NCI-H2081 (cell line): ENCODE measurements at places on chromosomes 3 and 15.

DNA sequence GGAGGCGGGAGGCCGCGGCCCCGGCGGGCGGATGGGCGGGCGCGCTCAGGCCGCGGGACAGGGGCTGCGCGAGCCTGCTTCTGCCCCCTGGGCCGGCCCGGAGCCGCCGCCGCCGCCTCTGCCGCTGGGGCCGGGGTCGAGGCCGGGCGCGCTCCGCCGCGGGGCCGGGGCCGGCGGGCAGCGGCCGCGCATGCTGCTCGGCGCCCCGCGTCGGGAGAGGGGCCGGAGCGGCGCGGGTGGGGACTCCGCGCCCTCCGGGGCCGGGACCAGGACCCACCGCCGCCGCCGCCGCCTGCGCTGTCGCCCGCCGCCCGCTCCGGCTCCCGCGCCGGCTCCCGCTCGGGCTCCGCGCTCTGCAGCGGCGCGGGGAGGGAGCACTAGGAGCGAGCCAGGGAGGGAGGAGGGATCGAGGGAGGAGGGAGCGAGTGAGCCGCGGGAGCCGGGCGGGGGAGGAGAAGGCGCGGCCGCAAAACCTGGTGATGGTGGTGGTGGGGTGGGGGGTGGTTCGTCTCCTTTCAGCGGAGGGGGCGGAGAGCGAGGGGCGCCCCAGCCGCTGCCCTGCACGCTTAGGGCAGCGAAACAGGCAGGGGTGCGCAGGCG lies at the start of gene LINGO1:
TSS of gene LINGO1 (minus strand) at position 379 of the 600 bp plus-strand sequence. CDS start 597 bp downstream, outside the sequence.
- peak; percentile 25 for DNase-seq

- DNase-seq: no peak
Observed at GRCh38 chr3:77304700-77305021, 264.8 kb downstream of the ROBO2 start.

GRCh38 chr3:38271553-38271952 lies 5.9 kb downstream of the SLC22A13 start:
- no peak for DNase-seq

GRCh38 chr15:97189162-97189780 lies 771.2 kb upstream of the ARRDC4 start:
- no peak for DNase-seq

- no peak for DNase-seq
Observed at GRCh38 chr15:70789213-70789612, 25.9 kb upstream of the UACA start.

DNA sequence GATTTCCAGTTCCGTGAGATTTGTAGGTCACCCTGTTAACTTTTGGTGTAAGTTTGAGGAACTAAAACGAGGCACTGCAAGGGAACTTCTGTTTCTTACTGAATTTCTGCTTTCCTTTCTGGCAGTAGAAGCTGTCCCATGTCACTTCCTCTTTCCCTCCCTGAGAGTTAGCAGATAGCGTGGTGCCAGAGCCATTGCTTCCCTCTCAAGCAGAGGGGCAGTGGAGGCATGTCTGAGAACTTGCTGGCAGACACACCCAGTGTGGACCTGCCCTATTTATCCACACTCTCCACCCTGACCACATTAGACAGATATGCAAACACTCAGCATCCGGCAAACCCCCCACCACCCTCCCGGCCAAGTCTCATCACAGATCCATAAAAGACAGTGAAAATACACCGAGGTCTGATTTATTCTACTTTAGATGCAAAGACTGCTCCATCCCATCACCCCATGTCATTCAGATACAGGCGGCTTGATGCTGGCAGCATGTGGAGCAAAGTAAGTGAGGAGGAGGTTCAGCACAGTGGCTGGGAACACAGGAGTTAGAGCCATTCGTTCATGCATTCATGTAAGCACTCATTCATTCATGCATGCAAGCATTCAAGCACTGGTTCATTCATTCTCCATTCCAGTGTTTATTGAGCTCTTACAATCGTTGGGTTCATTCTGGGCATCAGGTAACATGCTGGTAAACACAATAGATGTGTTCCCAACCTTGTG lies 324.7 kb downstream of the SHQ1 start:
- DNase-seq: no peak

- no peak for DNase-seq
Observed at GRCh38 chr3:157112536-157112935, 47.4 kb downstream of the CCNL1 start.

- no peak for DNase-seq
Observed at GRCh38 chr3:5729852-5730251, 542.3 kb downstream of the EDEM1 start.

GRCh38 chr3:133256787-133257483 lies 142.9 kb upstream of the BFSP2 start:
- DNase-seq: no peak

DNA sequence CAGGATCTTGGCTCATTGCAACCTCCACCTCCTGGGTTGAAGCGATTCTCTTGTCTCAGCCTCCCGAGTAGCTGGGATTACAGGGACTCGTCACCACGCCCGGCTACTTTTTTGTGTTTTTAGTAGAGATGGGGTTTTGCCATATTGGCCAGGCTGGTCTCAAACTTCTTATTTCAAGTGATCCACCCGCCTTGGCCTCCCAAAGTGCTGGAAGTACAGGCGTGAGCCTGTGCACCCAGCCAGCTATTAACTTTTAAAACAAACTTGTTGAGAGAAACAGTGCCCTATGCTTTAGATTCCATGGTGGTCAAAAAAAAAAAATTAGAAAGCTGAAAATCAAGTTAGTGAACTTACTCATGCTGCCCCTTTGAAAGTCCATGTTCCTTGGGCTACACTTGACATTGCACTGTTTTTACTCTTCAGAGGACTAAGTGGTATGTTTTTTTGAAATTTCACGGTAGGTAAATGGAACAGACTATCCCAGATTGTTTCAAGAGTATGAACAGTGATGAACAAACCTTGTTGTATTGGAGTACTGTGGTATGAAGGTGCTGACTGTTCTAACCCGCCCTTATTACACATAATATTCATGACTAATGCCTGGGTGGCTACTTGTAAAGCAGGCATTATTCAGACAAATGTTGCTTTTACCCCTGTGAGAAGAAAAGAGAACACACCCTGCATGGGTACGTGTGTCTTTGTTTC lies 206.9 kb downstream of the KLHL25 start:
- DNase-seq: no peak

GRCh38 chr3:49937090-49937489 lies 2.9 kb upstream of the RBM6 start:
- DNase-seq: no peak

DNA sequence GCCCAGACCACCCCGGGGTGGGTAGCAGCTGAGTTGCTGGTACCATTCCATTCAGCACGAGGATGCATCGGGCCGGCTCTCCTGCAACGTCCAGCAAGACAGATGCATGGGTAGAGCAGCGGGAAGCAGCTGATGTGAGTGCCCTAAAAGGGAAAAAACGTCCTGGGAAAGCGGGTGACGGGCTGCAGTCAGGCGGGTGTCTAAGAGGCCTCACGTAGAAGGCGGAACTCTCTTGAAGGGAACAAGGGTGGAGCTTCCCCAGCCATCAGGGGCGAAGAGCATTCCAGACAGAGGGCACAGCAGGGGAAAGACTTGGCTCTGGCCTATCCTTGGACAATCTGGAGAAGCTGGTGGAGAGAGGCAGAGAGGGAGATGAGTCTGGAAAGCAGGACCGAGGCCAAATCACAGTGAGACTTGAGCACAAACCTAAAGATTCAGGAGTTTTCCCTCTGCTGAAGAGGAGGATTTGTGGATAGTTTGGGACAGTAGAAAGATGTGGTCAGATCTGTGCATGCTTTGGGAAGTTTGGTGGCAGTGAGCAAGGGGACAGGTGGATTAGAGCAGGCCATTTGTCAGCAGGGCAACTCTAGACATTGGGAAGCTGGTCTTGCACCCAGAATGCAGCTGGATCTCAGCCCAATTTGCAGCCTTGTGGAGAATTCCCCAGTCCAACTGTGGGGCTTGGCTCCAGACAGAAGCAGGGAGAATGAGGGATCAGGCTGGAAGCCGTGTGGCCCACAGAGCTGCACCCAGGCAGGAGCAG lies 70.7 kb downstream of the SEMA5B start:
- DNase-seq: no peak

GRCh38 chr3:127448161-127448561 lies 142.4 kb downstream of the TPRA1 start:
- peak; percentile 73 for DNase-seq

- DNase-seq: no peak
Observed at GRCh38 chr3:4712109-4712508, 219.0 kb downstream of the ITPR1 start.

DNA sequence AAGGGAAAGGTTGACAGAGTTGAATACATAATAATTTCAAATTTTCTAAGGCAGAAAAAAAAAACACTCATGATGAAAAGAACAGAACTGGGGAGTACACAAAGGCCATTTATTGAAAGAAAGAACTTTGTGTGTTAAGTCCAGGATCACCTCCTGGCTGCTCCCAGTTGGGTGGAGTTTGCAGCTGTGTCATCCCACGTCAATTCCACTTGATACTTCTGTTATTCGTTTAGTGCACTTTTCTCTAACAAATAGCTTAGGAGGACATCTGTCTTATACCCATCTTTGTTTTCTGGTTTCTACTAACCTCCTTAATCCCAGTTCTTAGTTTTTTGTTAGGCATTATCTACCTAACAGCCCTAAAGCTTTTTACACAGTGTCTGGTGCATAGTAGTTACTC lies 44.7 kb downstream of the SGO1 start:
- DNase-seq: no peak

DNA sequence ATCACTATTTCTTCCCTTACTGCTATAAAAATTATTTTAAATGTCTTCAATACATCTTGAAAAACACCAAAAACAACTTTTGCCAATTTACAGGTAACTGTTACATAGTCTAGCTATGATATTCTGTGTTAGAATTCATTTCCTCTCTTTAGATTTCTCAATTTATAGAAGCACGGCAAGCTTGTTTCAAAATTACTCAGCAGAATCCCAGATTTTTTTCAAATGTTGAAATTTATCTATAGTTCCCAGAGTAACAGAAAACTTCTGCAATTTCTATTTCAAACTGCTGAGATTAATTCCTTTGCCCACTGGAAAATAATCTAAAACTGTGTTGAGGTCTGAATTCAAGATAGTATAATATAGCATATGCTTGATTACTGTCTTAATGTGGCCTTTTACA lies 41.2 kb downstream of the CCPG1 start:
- no peak for DNase-seq

- no peak for DNase-seq
Observed at GRCh38 chr3:72344647-72345046, 503.6 kb downstream of the SHQ1 start.

- no peak for DNase-seq
Observed at GRCh38 chr15:50886611-50887345, 21.7 kb upstream of the AP4E1 start.

GRCh38 chr15:31338879-31339557 lies 12.4 kb downstream of the KLF13 start:
- peak; percentile 57 for DNase-seq
